Stimulated activated CD4-positive, alpha-beta T cell treated with anti-CD3 and anti-CD28 coated beads, Interleukin-4, amount 100 ng/mL, for 1 hour (primary cell): ENCODE measurements at places on chromosomes 7 and 10.

GRCh38 chr7:24388212-24388611 lies 104.2 kb downstream of the NPY start:
- no peak for DNase-seq

GRCh38 chr7:134602881-134603451 lies 43.7 kb upstream of the BPGM start:
- no peak for DNase-seq

DNA sequence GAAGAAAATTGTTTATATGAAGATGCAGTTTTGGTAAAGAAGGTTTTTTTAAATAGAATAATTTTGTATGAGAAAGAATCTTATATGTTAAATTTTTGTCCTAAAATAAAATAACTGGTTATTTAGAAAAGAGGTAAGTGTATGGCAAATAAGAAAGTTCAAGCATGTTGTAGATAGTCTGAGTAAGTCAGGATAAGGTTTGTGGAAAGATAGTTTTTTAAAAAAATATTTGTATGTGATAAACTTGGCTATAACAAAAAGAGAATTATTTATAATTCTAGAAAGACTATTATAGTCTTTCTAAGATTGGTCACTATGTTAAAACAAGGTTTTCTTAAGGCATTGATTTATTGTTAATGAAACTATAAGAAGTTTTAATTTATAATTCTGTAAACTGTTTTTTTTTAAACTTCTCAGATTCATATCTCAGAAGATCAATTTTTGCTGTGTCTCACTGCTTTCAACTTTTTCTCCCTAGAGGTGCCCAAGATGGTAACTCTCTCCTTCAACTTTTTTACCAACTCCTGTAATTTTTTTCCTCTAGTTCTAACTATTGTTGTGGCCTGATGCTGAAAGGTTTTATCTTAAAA lies 698.6 kb downstream of the CCSER2 start:
- no peak for DNase-seq

DNA sequence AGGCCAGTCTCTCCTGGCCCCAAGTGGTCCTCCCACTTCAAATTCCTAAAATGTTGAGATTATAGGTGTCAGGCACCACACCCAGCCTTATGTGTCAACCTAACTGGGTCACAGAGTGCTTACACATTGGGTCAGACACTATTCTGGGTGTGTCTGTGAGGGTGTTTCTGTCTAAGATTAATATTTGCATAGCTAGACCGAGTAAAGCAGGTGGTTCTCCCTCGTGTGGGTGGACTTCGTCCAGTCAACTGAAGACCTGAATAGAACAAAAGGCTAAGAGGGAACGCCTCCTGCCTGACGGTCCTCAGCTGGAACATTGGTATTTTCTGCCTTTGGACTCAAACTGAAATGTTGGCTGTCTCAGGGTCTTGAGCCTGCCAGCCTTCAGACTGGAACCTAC lies 11.5 kb downstream of the PPIF start:
- no peak for DNase-seq

DNA sequence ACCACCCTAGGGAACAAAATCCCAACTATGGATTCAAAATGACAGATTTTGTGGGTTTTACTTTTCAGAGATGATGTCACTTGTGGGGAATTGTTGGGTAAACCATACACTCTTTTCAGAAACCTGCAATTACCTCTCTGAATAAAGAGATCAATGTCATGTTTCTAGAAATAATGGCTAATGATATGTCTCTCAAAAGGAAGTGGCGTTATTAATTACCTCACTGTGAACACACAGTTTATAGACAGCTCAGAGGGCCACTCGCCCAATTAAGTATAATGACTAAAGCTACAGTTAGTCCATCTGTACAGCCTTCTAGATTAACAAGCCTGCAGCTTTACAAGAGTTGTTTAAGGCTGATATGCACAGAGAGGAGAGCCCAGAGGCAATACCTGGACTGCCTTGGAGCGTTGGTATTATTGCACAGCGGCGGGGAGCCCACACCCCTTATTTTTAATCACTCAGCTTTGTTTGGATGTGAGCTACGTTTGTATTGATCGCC lies 79.5 kb downstream of the RAB11FIP2 start:
- DNase-seq: no peak

DNA sequence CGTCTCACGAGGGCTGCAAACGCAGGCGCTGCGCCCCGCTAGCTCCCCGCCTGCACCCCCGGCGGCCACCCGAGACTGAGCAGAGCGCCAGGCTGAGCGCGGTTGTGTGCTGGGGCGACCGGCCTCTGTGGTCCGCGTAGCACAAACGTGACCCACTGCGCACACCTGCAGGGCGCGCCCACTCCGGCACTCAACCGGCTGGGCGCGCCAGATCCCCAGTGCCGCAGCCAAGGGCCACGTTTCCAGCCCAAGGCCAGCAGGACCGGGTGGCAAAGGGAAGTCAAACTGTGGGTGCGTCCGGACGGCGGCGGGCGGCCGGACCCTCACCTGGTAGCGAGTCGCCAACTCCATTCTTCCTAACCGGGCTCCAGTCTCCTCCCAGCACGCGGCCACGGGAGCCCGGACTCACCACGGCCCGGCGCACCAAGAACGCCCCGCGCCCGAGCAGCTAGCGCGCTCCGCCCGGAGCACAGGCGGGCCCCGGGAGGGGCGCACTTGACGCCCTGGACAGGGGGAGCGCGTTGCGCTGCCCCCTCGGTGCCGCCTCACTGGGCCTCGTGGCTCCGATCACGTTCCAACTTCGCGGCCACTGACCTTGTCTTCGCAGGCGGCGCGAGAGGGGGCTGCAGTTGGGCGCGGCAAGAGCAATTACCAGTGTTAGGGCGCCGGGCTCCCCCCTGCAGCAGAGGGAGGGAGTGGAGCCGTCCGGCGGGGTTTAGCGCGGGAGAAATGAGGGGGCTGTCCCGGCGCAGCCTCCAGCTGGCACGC lies at the start of gene CDCA7L:
TSS of gene CDCA7L (minus strand) at position 446 of the 768 bp plus-strand sequence. CDS start at position 351, 95 bp downstream.
- peak; percentile 71 for DNase-seq

DNA sequence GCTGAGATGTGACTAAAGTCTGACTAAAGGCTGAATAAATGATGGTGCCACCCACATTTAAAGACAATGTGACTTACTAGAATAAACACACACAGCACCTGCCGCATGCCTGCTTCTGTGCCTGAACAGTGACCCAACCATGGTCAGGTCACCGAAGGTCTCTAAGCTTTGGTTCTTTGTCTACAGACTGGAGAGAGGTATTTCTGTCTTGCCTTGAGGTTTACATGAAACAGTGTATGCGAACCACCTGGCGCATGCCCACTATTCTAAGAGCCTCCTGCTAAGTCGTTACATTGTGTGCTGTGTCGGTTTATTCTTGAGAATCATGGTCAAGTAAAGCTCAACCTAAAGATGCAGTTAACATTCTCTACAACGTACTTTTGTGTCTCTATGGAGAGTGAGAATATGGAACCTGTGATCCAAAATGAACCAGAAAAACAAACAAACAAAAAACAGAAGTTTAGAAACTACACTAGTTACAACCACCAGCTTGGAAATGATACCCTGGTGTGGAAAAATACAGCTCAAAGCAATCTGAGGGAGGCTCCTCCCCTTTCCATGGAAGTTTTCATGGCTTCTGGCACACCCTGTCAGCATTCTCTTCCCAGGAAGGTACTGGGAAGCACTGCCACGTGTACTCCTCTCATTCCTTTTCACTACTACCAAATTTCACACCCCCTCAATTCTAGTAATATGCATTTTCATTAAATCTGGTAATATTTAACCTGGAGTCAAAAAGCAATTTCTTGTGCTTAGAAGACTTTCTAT lies 40.0 kb downstream of the VOPP1 start:
- DNase-seq: peak; percentile 30

- no peak for DNase-seq
Measured at GRCh38 chr10:114427124-114427852, 23.0 kb upstream of the AFAP1L2 start.

- DNase-seq: no peak
Measured at GRCh38 chr10:14625192-14625631, 149.5 kb downstream of the FAM107B start.

- peak; percentile 12 for DNase-seq
Measured at GRCh38 chr10:110802551-110803238, 69.0 kb upstream of the PDCD4 start.
